ENCODE measurements at places on chromosomes 2 and 18.
A peak's percentile ranks its signal among the peaks of the same experiment; 100 is the strongest.

GRCh38 chr2:65045651-65046050, 10.6 kb upstream of the CEP68 start:
- DNase-seq = no peak

DNA sequence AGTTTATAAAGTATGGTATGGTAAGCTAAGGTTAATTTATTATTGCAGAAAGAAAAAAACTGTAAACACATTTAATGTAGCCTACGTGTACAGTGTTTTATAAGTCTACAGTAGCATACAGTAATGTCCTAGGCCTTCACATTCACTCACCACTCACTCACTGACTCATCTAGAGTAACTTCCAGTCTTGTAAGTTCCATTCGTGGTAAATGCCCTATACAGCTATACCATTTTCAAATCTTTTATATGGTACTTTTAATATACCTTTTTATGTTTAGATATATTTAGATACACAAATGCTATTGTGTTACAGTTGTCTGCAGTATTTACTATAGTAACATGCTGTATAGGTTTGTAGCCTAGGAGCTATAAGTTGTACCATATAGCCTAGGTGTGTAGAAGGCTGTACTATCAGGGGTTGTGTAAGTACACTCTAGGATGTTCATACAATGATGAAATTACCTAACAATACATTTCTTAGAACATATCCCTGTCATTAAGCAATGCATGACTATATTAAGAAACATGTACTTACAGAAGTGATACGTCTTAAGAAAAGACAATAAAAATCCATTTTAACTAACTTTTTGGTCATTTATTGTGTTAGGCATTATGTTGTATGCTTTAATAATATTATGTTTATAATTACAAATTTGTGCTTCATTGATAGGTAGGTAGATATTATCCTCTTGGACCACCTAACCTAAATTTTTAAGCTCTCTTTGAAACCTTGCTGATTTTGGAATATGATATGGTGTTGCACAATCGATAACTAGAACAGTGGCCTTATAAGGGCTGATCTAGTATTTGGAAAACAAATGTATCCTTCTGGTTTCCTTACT, 51.9 kb downstream of the VRK2 start:
- no peak for DNase-seq

DNA sequence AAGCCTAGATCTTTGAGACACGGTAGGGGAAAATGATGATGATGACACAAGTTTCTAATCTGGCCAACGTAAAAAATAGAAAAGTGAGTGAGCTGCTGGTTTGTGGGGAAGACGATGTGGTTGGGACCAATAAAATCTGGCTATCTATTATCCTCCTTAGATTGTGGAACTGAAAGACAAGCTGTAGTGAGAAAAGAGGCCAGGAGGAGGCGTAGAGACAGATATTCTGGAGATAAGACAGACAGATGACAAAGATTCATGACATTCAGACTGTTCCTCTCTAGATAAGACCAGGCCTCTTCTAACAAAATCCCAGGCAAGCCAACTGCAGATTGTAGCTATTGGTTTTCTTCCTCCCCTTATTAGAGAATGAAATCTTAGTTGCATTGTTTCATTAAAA, 376.3 kb upstream of the UBE2E3 start:
- no peak for DNase-seq

DNA sequence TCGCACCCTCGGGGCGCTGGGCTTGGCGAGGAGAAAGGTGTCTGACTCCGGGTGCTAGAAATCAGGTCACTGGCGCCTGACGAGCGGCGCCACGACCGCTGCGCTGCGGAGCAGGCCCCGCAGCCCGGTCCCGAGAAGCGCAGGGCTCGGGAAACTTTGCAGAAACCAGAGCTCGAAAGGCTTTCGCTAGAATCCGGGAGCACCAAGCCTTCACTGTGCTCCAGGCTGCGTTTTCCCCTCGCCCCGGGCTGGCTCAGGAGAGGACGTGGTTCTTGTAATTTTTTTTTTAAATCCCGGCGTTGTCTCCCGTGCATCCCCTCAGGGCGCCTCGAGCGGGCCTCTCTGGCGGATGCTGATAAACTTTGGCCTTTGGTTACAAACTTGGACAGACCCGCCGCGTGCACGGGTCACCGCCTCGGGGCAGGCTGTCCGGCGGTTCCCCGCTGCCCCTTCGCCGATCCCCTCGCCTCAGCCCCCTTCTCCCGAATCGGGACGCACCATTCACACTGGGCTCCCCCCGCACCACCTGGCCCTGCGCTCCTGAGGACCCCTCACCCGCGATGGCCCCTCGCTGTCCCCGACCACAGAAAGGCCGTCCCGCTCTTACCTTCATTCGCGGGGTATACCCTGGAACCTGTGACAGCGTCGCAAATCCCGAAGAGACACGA, 419 bp downstream of the EPHA4 start:
- DNase-seq = peak; percentile 30

- no peak for DNase-seq
These were observed 56.3 kb downstream of the KCNS3 start for GRCh38 chr2:17934721-17935120.

DNA sequence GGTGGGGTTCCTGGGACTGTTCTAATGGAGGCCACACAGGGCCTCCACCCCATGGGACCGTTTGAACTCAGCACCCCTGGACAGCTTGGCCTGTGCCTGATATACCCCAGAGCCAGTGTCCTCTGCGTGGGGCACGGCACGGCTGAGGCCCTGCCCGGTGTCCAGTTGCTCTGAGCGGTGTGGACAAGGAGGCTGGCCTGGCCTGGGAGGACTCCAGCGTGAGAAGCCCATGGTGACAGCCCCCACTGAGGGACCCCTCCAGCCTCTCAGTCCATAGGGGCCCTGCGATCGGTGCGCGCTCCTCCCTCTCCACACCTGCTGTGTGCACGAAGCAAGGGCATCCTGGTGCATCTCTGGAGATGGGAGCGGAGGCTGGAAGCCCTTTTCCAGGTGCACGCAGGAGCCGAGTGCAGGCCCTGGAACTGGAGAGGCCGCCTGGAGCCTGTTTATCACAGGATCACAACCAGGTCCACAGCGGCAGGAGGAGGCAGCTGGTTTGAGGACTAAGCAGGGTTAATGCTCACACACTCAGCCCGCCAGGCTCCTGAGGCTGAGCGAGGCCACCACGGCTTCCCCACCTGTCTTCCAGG, 120.2 kb downstream of the PTGR3 start:
- no peak for DNase-seq

- DNase-seq = no peak
These were observed 178.8 kb downstream of the ANAPC1 start for GRCh38 chr2:111705239-111705638.

- DNase-seq = no peak
These were observed 75.3 kb upstream of the EPC2 start for GRCh38 chr2:148569221-148569620.

GRCh38 chr18:49081511-49082155, 130.9 kb upstream of the SMAD7 start:
- DNase-seq = no peak

DNA sequence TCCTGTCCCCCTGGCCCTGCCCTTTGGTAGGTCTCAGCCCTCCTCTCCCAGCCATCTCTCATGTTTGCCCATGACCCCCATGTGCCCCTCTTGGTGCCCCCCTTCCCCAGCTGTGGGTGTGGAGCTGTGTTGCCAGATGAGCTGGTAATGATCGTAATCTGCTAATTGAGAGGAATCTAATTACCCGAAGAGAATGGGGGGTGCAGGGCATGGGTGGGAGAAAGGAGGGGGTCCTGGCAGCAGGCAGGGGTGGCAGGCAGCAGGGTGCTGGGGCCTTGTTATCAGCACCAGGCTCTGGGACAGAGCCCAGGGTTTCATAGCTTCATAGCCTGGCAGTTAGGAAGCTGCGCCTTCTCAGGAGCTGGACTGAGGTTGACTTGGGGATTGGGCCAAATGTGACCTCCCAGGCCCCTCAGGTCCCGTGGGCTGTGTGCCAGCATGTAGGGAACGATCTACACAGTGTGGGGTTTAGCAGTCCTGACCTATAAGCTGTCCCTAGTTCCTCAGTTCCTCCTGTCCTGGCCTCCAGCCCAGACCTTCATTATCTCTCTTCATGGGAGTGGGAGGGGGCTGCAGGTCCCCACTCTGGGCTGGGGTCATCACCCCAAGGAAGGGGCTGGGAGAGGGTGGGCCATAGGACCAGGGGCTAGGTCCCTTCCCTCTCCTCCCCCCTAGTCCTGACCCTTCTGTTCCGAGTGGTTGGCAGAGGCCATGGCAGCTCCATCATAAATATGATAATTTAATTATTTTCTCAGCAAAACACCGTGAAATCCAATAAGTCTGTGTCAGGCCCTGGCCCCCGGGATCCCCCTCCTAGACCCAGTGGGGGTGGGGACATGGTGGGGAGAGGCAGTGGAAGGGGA, 6.5 kb upstream of the ASIC4 start:
- DNase-seq = no peak

GRCh38 chr2:45941531-45942236, 290.2 kb downstream of the PRKCE start:
- DNase-seq = no peak

- DNase-seq = no peak
These were observed 166.2 kb upstream of the MAP3K20 start for GRCh38 chr2:172909454-172909853.

GRCh38 chr2:16466133-16466820, 199.4 kb downstream of the CYRIA start:
- DNase-seq = no peak

DNA sequence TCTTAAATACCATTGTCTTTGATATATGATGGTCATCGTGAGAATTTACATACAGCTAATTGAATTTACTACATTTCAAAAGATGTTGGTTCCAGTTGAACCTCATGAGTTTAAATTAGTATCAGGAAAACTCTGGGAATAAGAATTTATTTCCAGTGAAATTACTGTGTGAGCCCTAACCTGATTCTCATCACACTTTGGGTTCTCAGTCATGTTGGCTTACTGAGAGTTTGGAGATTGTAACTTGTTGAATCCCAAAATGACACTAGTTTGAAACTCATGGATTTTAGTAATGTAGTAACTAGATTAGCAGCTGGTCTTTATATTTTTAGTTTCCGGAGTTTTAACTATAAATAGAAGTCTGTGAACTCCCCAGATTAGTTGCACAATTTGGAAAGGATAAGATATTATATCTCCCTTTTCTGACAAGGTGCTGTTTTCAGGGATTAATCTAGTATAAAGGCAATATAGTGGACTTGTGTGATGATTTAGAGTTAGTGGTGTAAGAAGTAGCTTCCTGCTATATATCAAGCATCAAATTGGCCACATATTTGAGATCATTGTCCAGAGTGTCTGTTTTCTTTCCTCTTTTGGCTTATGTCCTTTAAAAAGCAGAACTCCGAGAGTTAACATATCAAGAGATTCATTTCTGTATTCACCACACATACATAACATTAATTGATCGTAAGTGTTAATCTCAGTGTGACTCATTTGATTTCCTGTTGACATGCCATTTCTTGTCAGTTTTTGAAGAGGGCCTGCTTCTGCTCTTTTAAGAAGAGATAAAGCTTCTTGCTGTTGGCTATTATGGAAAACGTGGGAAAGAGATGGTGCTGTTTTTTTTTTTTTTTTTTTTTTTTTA, 15.7 kb downstream of the NDUFV2 start:
- DNase-seq = no peak

DNA sequence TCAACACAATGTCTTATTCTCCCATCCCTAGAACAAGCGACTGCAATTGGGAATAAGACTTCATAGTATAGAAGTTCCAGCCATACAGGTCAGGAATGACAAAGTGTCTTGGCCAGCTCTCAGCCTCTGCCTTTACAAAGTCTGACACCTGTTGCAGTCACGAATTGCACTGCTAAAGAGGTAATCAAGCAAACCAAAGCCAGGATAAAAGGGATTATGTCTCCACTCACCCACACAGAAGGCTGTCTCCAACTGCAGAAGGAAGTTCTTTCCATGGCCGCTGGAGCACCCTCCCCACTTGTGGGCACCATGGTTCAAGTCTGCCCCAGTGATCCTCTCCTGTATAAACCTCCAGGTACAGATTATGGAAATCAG, 114.8 kb upstream of the PKDCC start:
- DNase-seq = no peak

GRCh38 chr2:169105476-169105875, 36.1 kb downstream of the DHRS9 start:
- no peak for DNase-seq

DNA sequence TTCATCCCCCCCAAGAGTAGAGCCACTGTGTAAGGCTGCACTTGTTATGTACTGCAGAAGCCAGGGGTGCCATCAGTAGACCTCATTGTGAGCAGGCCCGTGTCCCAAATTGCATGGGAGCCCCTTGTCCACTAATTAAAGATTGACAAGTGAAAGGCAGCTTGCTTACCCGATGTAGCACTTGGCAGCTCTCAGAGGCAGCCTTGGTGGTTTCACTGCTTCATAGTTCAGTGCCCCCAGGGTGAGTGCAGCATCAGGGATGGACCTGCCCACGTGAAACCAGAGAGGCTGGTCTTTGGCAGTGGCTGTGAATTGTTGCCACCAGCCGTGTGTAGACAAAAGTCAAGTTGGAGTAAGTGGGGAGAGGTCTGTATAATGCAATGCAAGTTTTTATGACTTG, 13.3 kb downstream of the TUBB6 start:
- no peak for DNase-seq

GRCh38 chr2:159513745-159514144, 102.6 kb downstream of the BAZ2B start:
- no peak for DNase-seq

- peak; percentile 53 for DNase-seq
These were observed 56.1 kb downstream of the SLC35F5 start for GRCh38 chr2:113700186-113700841.

GRCh38 chr2:198134293-198134955, 330.0 kb downstream of the PLCL1 start:
- no peak for DNase-seq

DNA sequence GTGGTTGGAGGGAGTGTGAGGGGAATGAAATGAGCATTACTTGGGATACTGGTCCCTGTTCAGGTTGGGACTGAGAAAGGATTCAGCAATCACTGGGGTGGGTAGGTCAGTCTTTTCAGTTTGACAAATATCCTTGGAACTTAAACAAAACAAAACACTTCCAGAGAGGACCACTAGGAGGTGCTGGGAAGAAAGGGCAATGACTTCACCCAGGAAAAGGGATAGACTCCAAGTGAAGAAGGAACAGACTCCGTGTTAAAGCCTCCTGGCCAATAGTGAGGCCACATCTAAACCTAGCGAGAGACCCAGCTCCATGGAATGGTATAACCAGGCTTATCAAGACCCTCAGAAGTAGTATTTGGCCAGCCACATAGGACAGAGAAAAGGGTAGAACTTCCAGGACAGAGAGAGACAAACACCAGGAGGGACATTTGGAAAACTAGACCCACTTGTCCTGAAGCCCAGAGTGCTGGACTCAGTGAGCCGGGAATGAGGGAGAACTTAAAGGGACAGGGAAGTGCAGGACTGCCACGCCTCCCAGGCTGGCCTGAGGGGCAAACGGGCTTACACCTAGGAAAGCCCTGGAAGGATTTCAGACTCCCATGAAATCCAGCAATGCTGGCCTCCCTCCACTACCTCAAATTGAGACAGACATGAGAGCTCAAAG, 19.6 kb upstream of the KCNG3 start:
- DNase-seq = no peak
